ENCODE measurements at places on chromosomes 3 and 15.

DNA sequence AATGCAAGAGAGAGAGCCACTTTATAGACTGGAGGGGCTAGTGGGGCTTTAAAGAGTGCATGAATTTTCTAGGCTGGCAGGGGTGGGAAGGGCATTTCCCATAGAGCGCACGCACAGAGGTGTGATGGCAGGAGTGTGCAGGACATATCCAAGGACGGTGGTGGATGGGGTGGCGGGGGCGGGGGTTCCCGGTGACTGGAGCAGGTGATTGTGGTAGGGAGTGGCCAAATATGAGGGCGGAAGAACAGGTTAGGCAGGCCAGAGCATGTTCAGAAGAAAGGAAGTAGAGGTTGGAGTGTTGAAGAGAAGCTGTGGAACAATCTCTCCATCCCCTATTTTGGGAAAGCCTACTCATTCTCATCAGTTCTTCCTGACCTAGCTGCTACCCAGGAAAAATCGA, 18.1 kb downstream of the FAM81A start:
- no peak for DNase-seq

DNA sequence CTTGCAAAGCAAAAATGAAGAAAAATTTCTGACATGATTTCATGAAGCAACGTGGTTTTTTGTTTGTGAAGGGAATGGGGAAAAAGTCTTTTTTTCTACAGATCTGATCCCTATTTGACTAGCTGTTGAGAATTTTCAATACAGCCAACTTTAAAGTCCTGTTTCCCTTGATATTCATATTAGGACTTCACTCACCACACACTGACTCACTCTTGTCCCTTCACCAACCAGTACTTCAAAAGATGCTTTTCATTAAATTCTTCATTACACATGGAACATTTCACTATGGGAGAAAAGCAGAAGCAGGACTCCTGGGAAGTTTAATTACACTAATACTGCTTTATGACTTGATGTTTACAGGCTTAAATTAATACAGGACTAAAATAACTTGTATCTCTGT, 16.6 kb downstream of the TRANK1 start:
- DNase-seq = no peak

DNA sequence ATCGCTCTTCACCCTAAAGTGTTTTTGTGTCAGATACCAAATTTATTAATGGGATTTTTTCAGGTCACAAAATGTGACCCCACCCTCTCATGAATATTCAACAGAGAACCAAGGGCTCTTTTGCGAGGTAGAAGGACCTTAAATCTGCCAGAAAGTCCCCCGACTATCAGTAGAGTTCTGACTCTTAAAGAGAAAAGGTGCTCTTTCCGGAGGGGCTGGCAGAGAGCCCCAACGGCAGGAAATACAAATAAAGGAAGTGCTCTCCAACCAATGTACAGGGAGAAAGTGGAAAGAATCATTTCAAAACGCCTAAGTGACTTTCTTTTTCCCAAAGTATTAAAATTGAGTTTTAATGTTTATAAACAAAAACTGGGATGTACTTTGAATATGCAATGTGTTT, 517.2 kb downstream of the FOXP1 start:
- no peak for DNase-seq

- DNase-seq = no peak
Observed at GRCh38 chr3:13009132-13009945, 63.9 kb downstream of the IQSEC1 start.

DNA sequence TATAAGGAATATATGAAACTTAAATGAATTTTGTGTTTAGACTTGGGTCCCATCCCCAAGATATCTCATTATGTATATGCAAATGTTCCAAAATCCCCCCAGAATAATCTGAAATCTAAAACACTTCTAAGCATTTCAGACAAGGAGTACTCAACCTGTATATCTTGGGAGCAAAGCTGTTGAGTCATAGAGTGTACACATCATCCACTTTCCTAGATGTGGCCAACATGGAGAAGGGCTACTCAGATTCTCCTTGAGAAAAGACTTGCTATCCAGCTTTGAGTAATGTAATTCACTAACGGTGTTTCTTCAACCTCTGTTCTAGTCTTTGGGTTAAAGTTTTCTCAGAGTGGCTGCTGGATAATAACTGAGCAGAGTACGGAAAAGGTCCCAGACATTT, 215.5 kb upstream of the POU1F1 start:
- no peak for DNase-seq

Measured in astrocyte of the cerebellum (primary cell).